Activated CD4-positive, alpha-beta T cell treated with anti-CD3 and anti-CD28 coated beads for 48 hours (primary cell): ENCODE measurements at places on chromosomes 2 and 18.
A peak's percentile ranks its signal among the peaks of the same experiment; 100 is the strongest.

DNA sequence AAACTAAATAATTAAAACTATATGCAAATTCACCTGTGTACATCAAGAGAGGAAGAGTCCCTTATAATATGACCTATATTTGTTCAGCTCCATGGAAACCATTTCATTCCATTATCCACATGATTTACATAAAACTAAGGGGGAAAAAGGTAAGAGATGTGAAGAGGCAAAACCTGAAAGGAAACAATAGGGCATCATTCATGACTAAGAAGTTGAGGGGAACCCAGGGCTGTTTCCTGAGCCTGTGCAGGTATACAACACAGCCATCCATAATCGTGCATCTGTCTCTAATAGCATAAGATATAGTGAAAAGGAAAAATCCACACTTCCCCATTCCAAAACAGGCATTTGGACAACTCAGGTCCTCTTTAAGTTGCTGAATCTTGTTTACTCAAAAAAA lies 151.3 kb downstream of the NR4A2 start:
- DNase-seq: no peak

GRCh38 chr2:54524226-54524991 lies 68.3 kb downstream of the SPTBN1 start:
- DNase-seq: peak; percentile 44

DNA sequence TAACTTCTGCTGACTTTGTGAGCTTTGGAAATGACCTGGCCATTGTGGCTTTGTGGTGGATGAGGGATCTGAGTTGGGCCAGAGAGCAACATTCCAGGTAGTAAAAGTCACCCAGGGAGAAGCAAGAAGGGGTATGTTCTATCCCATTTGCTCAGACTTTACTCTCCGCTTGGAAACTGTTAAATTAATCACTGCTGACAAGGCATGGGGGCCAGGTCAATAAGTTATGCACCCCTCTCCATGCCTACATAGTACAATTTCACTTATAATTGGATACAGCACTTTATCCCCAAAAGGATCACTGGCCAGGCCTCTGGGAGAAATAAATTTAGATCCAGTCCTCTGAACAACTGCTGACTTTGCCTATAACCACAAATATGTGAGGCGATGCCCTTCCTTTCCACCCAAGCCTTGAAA lies 92.1 kb downstream of the RPRM start:
- DNase-seq: no peak

- DNase-seq: no peak
Observed at GRCh38 chr2:167157523-167157922, 269.2 kb downstream of the XIRP2 start.

GRCh38 chr2:33492399-33493134 lies 16.1 kb downstream of the RASGRP3 start:
- DNase-seq: no peak

GRCh38 chr2:152646775-152647174 lies 70.5 kb downstream of the PRPF40A start:
- no peak for DNase-seq

- no peak for DNase-seq
Observed at GRCh38 chr2:46775722-46776121, 139.9 kb downstream of the MCFD2 start.

DNA sequence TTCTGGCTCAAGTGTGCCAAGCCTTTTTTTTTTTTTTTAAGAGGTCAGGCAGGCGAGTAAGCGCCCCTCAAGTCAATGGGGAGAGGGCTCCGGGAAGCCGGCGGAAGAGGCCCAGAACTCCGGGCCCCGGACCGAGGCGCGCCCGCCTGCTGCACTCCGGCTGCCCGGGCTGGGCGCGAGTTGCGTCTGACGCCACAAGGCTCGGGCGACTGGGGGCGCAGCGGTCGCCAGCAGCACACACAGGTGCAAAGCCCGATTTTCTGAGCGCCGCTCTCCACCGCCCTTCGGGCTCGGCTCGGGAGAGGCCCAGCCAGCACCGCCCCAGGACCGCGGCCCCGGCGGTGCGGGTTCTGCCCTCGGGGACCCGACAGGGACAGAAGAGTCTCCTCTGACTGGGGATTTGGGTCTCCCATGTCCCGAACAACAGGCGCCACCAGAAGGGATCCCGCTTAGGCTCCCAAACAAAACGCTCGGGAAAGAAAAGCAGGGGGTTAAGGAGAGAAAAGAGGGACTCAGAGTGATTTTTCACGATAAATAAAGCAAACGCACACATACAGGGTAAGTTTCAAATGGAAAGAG lies 787 bp downstream of the ERBB4 start:
- DNase-seq: no peak

- no peak for DNase-seq
Observed at GRCh38 chr18:47689371-47689770, 241.1 kb downstream of the SMAD2 start.

DNA sequence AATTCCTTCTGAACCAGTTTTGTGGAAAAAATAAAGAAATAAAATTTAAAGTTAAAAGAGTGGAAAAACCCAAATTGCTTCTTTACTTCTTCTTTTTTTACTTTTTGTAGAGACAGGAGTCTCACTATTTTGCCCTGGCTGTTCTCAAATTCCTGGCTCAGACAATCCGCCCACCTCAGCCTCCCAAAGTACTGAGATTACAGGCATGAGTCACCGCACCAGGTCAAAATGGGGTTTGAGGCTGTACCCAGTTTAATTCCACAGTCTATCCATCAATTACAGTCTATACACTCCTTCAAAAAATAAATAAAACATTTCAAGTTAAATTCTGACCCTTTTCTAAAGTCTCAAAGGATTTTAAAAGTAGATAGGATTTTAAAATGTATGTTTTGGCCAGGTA lies 120.3 kb downstream of the FAM161A start:
- peak; percentile 6 for DNase-seq

DNA sequence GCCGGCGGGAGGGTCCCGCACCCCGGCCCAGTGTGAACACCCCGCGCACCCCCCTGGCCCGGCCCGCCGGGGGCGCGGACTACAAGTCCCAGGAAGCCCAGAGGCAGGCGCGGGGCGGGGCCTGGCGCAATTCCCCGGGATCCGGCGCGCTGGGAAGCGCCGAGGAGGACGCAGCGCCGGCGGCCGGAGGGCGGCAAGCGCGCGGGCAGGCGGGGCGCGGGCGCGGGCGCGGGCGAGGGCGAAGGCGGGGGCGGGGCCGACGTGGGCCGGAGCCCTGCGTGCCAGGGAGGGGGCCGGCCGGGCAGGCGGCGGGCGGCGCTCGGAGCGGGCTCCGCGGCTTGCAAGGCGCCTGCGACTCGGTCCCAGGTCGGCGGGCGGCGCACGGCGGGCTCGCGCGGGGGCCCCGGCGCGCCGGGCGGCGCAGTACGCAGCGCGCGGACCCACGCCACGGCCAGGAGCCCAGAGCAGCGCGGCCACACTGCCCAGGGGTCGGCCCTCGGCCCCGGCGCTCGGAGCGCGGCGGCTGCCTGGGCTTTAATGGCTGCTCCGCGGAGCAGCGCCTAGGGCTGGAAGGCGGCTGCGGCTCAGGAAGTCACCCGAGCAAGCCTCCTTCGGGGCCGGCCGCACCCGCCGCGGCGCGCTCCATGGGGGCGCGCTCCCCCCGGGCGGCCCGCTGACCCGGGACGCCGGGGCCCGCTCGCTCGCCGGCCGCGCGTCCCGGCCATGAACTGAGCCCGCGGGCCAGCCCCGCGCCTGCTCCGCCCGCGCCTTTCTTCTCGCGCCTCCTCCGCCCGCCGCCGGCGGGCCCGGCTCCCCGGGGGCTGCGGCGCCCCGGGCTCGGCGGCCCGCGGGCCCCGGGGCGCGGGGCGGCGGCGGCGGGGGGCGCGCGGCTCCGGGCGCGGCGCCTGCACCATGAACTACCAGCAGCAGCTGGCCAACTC lies at the start of gene AGAP1:
Gene AGAP1, plus strand, starts transcription at position 269 of the 941 bp plus-strand sequence.
- DNase-seq: peak; percentile 22

DNA sequence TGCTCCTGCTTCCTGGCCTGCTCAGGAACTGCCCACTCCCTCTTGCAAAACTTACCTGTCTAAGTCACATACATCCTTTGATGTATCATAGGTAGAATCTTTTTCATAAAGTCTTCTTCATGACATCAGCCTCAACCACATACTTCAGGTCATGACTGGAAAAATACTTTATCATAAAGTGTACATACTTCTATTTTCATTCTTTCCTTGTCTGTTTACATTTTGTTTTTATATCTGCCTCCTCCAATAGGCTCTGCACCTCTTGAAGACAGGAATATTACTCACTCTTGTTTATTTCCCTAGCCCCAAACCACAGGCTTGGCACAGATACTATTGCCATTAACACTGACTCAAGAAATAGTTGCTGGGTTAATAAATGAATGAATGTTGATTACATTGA lies 43.6 kb upstream of the ZNF804A start:
- DNase-seq: no peak

- DNase-seq: peak; percentile 85
Observed at GRCh38 chr2:206085742-206086445, at the start of gene INO80D. Gene INO80D, minus strand, starts transcription at chr2:206086174. Its CDS starts 23,158 bp downstream, at chr2:206063016.

DNA sequence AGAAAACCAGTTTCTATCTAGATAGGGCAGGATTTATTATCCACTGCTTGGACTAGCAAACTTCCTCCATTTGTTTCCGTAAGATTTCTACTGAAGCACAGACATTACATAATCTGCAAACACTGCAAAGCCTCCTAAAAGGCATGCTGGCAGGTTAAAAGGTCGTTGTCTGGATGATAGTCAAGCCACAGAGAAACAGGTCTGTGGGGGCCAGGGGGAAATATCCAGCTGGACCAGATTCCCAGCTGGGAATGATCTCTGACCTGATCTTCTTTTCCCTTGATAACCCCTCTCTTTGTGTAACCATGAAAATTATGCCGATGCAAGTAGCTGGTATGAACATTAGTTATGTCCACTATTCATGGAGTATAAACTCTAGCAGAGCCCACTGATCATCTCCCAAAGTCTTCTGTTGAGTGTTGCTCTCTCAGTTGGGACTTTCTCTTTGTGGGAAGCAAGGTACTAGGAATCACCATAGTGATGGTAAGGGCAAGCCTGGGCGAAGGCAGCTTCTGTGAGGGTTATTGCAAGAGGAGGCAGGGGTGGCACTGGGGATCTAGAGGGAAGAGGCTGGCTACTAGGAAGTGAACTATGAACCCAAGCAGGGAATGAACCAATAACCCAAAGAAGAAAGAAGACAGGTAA lies 61.3 kb downstream of the GDF7 start:
- DNase-seq: no peak

DNA sequence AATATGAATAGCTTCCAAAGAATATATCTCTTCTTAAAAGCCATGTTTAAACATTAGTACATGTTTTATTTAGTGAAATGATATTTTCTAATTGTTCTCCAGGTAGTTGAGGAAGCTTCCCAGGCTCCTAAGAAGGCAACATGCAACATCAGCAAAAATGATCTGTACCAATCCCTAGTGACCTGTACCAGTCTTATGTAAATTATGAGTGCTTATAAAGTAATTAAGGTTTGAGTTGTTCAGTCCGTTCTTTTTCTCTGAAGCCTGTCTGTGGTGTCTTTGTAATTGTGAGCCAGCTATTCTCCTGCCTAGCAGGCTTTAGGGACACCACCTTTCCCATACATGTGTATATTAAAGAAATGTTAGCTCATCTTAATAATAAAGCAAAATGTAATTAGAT lies 98.2 kb downstream of the PKP4 start:
- DNase-seq: no peak

- peak; percentile 63 for DNase-seq
Observed at GRCh38 chr2:239381709-239382134, 19.1 kb downstream of the HDAC4 start.

DNA sequence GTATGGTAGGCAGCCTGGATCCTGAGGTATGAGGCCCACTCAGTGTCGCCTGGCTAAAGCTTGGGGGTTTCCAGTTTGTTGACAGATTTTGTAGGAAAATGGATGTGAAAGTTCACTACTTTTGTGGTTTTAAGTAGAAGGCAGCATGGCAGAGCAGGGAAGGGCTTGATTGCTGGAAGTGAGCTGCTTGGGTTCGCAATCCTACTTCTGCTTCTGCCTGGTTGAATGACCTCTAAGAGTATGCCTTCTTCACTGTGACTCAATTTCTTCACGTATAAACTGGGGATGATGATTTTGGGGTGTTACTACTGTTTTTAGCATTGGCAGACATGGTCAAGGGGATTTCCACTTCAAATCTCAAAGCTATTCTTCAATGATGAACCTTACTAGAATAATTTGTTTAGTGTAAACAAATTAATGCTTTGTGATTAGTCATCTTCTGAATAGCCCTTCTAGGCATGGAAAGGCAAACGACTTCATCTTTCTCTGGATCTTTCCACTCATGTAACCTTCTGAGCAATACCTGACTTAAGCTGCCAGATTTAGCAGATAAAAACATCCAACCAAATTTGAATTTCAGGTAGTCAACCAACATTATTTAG lies 13.2 kb downstream of the BMP10 start:
- DNase-seq: no peak

GRCh38 chr2:146917431-146918042 lies 927.3 kb upstream of the ACVR2A start:
- no peak for DNase-seq

GRCh38 chr2:66699416-66699792 lies 264.5 kb downstream of the MEIS1 start:
- DNase-seq: no peak
